ENCODE measurements at places on chromosomes 4 and X.

- no peak for DNase-seq
These were observed 95.3 kb downstream of the POLA1 start for GRCh38 chrX:24789047-24789446.

- peak; percentile 40 for DNase-seq
These were observed 38.8 kb upstream of the UGDH start for GRCh38 chr4:39565878-39566600.

DNA sequence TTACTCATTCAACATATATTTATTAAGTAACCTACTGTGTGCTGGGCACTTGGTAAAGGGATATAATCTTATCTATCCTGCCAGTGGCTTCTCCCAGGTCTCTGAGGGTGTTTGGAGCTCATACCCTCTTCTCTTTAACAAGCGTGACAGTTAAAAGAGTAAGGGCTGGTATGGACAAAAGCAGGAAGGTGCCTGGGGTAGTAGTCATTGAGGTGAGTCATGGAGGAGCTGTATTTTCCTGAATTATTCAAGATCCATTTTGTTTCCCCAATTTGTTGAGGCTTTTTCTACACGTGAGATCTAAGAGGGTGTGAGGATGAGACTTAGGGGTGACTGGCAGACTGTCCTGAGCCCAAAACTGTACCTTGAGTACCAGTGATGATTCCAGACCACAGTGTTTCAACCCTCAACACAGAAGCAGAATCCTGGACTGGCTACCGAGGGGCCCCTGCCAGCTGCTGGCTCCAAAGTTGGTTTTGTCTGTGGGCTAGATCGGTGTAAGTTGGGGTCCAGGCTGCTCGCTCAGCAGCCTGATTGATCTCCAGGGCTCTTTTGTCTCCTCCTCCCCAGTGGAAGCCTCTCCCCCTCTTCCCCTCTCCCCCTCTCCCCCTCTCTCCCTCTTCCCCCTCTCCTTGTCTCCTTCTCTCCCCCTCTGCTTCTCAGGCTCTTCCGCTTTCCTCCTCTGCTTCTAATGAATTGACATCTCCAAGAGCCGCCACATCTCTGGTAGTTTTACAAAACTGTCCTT, at the start of gene DRP2:
Gene DRP2, plus strand, starts transcription at position 671 of the 748 bp plus-strand sequence. CDS start 11,862 bp downstream, outside the sequence.
- DNase-seq: no peak

- DNase-seq: no peak
These were observed 22.7 kb downstream of the PNPLA4 start for GRCh38 chrX:7904562-7904961.

DNA sequence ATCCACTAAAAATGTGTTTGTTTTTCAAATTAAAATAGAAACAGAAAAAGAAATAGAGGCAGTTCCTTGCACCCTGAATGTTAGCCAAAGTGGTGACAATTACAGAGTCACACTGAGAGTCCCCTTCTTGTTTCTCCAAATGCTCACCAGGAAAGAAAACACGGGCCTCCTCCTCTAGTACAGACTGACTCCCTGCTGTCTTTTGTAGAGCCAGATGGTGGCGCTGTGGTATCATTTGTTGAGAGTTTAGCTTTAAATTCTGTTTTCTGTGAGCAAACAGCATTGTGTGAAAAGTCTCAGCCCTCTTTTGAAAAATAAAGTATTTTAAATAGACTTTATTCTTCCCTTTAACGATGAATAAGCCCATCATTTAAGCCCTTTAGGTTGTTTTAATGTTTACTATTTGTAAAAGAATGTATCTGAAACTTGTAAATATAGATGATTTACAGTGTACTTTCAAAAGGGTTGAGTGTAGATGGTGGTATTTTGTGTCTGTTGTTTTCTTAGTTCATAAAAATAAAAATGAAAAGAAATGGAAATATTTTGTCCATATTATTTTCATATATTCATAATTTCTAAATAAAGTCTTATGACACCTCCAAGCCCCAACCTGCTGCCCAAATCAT, 36.9 kb upstream of the ATOH1 start:
- peak; percentile 84 for DNase-seq

- DNase-seq: no peak
These were observed 15.1 kb upstream of the PIGA start for GRCh38 chrX:15350329-15350996.

- DNase-seq: no peak
These were observed 28.5 kb downstream of the NKX1-1 start for GRCh38 chr4:1377606-1378261.

GRCh38 chrX:7574325-7574724, 268.6 kb upstream of the VCX start:
- peak; percentile 58 for DNase-seq

GRCh38 chr4:1759170-1759817, 33.8 kb upstream of the FGFR3 start:
- no peak for DNase-seq

DNA sequence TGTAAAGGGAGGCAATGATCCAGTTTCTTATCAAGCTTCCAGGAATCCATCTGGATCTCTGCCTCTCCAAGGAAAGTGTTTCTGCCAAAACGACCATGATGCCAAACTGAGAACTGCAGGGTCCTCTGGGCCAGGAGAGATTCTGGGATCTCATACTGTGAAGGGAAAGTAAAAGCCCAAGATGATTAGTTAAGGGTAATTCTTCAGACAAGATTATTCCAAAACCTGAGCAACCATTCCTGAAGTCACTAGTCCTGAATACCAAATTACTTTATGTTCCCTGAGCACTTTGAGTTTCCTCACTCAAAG, 42.0 kb downstream of the SRPX2 start:
- DNase-seq: no peak

DNA sequence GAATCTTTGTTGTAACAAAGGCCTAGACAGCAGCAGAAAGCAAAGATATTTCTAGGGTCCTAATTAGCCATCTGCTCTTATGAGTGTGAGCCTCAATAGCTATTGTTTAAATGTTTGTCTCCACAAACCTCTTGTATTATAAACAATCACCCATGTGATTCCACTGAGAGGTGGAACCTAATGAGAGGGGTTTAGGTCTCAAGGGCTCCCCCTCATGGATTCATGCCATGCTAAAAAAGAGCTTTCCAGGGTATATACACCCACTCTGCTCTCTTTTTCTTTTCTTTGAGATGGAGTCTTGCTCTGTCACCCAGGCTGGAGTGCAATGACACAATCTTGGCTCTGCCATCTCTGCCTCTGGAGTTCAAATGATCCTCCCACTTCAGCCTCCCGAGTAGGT, 42.1 kb downstream of the TRIM61 start:
- DNase-seq: no peak

GRCh38 chr4:77007358-77008230, 58.0 kb downstream of the SEPTIN11 start:
- no peak for DNase-seq

Data from hepatocyte (in vitro differentiated cells).